ENCODE measurements at places on chromosomes 5 and 9.

DNA sequence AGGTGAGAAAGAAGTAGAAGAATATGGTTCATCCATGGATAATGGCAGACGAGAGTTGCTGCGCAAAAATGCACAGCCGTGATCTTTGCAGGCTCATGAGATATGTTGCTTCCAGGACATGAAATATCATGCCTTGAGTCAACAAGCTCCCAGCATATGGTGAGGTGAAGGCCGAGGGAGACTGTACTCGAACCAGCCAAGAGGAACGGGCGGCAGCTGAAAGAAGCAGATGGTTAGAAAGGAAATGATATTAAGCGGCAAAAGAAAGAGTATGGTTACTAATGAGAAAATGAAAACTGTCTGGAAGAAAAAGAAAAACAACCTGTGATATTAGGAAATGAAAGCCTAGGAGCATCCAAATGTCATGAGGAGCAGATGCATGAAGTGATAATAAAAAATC lies 344.7 kb upstream of the DAP start:
- H3K4me1 ChIP-seq = no peaks in the 10 kb centered on the region
- no peaks in the 10 kb centered on the region for H3K27me3 ChIP-seq
- H3K4me3 ChIP-seq = no peak overlapping the region
- no peaks in the 10 kb centered on the region for H3K36me3 ChIP-seq
- no peak overlapping the region for H3K27ac ChIP-seq
- no peak for DNase-seq

DNA sequence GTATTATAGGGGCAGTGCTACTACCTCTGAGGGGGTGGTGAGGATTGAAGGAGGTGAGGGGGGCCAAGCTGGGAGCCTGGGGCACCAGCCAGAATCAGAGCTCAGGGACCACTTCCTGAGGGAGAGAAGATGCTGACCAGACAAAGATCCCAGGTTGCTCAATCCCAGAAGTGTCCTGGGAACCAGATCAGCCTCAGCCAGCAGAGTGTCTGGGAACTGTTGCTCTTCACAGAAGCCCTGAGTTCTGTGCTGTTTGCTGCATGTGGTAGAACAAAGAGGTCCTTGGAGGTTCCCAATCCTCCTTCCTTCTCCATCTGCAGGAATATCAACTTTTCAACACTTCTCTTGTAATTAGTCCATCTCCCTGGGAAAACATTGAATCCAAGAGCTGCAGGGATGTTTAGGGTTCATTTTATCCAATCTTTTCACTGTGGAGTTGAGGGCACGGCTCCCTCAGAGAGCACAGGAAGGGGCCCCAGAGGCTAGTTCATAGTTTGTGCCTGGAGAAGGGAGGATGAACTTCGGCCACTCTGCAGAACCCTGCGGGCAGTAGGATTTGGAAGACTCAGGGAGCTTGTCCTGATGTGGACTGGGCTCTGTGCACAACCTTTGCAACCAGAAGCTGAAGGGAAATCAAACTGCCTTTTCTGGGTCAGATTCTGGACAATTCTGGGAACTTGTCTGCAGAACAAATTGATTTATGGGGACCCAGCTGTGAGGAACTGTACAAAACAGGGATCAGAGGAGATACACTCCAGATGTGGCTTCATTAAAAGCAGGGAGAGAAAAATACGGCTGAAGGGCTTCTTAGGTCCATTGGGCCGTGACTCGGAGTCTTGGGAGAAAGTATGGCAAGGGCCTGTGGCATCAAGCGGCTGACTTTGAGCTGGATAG lies 57.1 kb downstream of the GALNT12 start:
- H3K36me3 ChIP-seq = no peaks in the 10 kb centered on the region
- no peak overlapping the region for H3K27ac ChIP-seq
- no peak for DNase-seq
- H3K27me3 ChIP-seq = no peaks in the 10 kb centered on the region
- peaks cover 21% of the 10 kb centered on the region for H3K4me1 ChIP-seq
- no peak overlapping the region for H3K4me3 ChIP-seq

GRCh38 chr9:91655658-91656057 lies 232.0 kb upstream of the NFIL3 start:
- no peak overlapping the region for H3K4me3 ChIP-seq
- H3K36me3 ChIP-seq = no peaks in the 10 kb centered on the region
- no peak overlapping the region for H3K27ac ChIP-seq
- no peaks in the 10 kb centered on the region for H3K4me1 ChIP-seq
- no peaks in the 10 kb centered on the region for H3K27me3 ChIP-seq

DNA sequence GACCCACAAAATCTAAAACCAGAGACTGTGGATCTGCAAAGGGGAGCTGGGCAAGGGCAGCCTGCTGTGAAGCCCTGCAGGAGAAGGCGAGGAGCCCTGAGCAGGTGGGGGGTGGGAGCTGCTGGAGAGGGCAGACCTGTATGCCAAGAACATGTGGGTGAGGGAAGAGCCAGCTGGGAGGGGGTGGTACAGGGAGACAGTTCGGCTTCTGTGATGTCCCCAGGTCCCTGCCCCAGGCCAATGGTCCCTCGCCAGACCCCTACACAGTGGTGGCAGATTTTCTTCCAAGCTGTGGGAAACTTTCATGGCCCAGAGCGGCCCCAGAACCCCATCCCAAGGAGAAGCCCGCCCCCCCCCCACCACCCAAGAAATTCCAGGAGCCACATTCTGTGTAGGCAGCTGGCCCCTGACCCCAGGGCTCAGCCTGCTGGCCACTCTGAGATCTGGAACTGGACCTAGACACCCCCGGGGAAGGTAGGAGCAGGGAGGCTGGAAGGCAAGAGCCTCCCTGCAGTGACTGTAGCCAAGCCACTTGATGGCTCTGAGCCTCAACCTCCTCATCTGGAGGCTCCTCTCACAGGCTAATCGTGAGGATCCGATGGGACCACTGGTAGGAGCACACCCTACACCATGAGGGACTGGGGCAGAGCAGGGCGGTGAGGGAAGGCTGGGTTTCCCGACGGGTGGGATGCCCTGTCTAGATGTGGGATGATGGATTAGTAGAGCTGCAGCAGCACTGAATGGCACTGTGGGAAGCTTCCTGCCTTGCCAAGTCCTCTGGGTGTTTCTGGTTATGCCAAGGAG lies 22.6 kb upstream of the CSF1R start:
- DNase-seq = no peak
- no peak overlapping the region for H3K4me3 ChIP-seq
- H3K36me3 ChIP-seq = no peaks in the 10 kb centered on the region
- H3K27ac ChIP-seq = no peak overlapping the region
- no peaks in the 10 kb centered on the region for H3K27me3 ChIP-seq
- H3K4me1 ChIP-seq = peaks cover 25% of the 10 kb centered on the region

DNA sequence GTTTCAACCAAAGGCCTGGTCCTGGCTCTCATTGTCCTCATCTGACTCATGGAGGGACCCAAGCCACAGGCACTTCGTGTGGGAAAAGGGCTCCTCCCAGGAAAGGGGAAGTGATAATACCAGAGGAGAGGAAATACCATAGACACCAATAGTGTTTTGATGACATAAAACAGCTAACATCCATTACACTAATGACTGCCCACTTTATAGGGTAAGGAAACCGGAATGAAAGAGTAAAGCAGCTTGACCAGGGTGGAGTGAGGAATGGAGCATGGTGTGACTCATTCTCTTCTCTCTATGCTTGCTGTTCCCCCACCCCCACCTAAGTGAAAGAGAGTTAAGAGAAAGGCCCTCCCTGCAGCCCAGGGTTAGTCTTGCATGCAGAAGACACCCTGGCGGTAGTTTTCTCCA lies 67.4 kb upstream of the HRH2 start:
- H3K36me3 ChIP-seq = no peaks in the 10 kb centered on the region
- H3K4me3 ChIP-seq = no peak overlapping the region
- DNase-seq = no peak
- no peak overlapping the region for H3K27ac ChIP-seq
- H3K4me1 ChIP-seq = no peaks in the 10 kb centered on the region

- H3K27ac ChIP-seq = peak overlapping the region; percentile 25
- H3K27me3 ChIP-seq = no peaks in the 10 kb centered on the region
- no peaks in the 10 kb centered on the region for H3K36me3 ChIP-seq
- no peak overlapping the region for H3K4me3 ChIP-seq
- DNase-seq = no peak
Measured at GRCh38 chr5:173472784-173473278, 143.6 kb downstream of the BOD1 start.

GRCh38 chr5:135437796-135438560 lies 9.2 kb downstream of the DCANP1 start:
- no peak for DNase-seq
- H3K4me1 ChIP-seq = peaks cover 40% of the 10 kb centered on the region
- H3K27ac ChIP-seq = peak overlapping the region; percentile 25
- H3K4me3 ChIP-seq = no peak overlapping the region

GRCh38 chr9:128635266-128636023 lies 21.2 kb downstream of the DYNC2I2 start:
- H3K4me1 ChIP-seq = peaks cover 34% of the 10 kb centered on the region
- peak overlapping the region; percentile 97 for H3K27ac ChIP-seq
- H3K4me3 ChIP-seq = peak overlapping the region; percentile 44
- H3K27me3 ChIP-seq = no peaks in the 10 kb centered on the region

DNA sequence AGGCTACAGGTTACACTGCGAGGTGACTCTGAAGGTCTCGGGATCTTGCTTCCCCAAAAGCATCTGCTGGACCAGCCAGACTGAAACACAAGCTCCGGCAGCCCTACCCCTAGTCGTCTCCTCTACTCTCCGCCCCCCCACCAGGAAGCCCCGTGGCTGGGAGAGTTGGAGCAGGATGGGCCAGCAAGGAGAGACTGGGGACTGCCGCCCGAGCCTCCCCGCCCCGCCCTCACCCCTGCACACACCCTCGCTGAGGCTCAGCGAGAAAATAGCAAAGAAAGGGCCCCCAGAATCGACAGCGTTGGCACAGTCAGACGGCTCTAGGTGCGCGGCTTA lies 1.3 kb downstream of the TRIM7 start:
- H3K27me3 ChIP-seq = no peaks in the 10 kb centered on the region
- peak overlapping the region; percentile 71 for H3K4me3 ChIP-seq
- H3K36me3 ChIP-seq = no peaks in the 10 kb centered on the region
- no peak for DNase-seq
- H3K27ac ChIP-seq = peak overlapping the region; percentile 79
- H3K4me1 ChIP-seq = peaks cover 28% of the 10 kb centered on the region

GRCh38 chr5:155935723-155936122 lies 391.2 kb upstream of the SGCD start:
- H3K4me1 ChIP-seq = no peaks in the 10 kb centered on the region
- no peaks in the 10 kb centered on the region for H3K27me3 ChIP-seq
- no peak overlapping the region for H3K4me3 ChIP-seq

- H3K4me1 ChIP-seq = no peaks in the 10 kb centered on the region
- peak; percentile 88 for DNase-seq
- H3K4me3 ChIP-seq = no peak overlapping the region
- no peak overlapping the region for H3K27ac ChIP-seq
Measured at GRCh38 chr9:35882263-35882848, 12.2 kb upstream of the OR13J1 start.

DNA sequence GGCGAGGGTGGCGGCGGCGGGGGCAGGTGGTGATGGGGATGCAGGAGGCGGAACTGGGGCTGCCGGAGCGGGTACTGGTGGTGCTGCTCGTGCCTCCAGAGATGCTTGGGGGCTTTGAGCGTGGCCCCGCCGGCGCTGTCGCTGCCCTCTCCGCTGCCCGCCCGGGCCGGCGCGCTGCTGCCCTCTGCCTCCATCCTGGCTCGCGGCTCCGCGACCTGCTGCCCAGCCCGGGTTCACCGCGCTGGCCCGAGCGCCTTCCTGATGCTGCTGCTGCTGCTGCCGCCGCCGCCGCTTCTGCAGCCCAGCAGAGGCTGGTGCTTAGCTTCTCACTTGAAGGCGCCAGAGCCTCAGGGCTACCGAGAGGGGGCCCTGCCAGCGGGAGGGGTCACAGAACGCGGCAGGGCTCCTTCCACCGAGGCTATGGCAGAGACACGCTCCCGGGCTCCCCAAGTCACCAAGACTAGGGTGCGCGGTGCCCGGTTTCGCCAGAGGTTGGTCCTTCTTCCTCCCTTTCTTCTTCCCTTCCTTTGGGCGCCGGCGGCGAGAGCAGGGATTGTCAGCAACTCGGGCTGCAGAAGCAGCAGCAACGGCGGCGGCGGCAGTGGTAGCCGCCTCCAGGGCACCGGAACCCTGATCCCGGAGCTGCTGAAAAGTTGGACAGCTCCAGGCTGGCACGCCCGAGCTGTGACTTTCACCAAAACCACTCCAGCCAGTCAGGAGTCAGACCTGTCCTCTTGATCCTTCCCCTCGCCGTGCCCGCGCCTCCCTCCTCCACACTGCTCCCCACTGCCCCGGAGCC lies at the start of gene PDE4D:
Gene PDE4D, minus strand, starts transcription at position 298 of the 799 bp plus-strand sequence.
- no peaks in the 10 kb centered on the region for H3K36me3 ChIP-seq
- peaks cover 9% of the 10 kb centered on the region for H3K4me1 ChIP-seq
- no peak within 1 kb of the TSS for H3K27ac ChIP-seq

DNA sequence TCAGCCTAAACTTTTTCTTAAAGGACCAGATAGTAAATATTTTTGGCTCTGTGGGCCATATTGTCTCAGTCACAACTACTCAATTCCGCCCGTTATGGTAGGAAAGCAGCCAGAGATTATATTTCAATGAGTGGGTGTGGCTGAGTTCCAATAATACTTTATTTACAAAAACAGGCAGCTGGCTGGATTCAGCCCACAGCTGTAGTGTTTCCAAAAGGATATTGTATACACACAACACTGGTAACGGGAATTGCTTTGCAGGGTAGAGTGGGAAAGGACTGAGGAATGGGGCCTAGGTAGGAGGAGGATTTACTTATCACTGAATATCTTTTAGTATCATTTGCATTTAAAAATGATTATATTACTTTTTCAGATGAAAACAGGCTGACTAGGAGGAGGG lies 21.0 kb downstream of the GCNT4 start:
- no peak overlapping the region for H3K27ac ChIP-seq
- no peak overlapping the region for H3K4me3 ChIP-seq
- H3K4me1 ChIP-seq = peaks cover 6% of the 10 kb centered on the region
- no peak for DNase-seq

DNA sequence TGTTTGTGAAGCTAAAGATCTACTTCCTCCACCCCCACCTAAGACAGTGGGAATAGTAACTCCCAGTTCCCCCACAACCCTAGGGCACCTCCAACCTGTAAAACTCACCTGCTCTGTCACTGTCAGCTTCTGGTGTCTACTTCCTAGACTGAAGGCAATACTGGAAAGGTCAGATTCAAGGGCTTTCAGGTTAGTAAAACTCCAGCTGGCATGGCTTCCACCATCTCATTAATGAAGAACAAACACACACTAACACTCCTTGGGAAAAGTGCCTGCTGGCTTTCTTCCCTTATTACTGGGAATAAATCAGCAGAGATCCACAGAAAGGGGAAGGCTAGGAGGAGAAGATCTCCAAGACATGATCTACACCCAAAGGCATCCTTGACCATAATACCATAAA lies 109.9 kb downstream of the TMEM174 start:
- H3K27me3 ChIP-seq = peaks cover 4% of the 10 kb centered on the region
- no peak overlapping the region for H3K27ac ChIP-seq
- no peak for DNase-seq
- no peak overlapping the region for H3K4me3 ChIP-seq

- H3K27ac ChIP-seq = no peak overlapping the region
- H3K4me3 ChIP-seq = no peak overlapping the region
- no peak for DNase-seq
- H3K4me1 ChIP-seq = no peaks in the 10 kb centered on the region
- no peaks in the 10 kb centered on the region for H3K27me3 ChIP-seq
- H3K36me3 ChIP-seq = no peaks in the 10 kb centered on the region
Measured at GRCh38 chr5:17305017-17305416, 87.6 kb downstream of the BASP1 start.

- H3K4me3 ChIP-seq = no peak overlapping the region
- DNase-seq = peak; percentile 53
- no peaks in the 10 kb centered on the region for H3K36me3 ChIP-seq
- H3K27me3 ChIP-seq = no peaks in the 10 kb centered on the region
- peak overlapping the region; percentile 49 for H3K27ac ChIP-seq
Measured at GRCh38 chr5:160506006-160507004, 84.7 kb downstream of the PTTG1 start.
